Heart left ventricle (tissue), 16 donors: ENCODE measurements at places on chromosomes 3 and 15. TPM values are rescaled to one million over a fixed set of nuclear protein-coding genes. Genes with fewer than 3 reads are reported as not detected.

The ZPLD1 gene
- total RNA-seq = not detected

The P2RY1 gene
- 4.7 TPM for total RNA-seq

DNA sequence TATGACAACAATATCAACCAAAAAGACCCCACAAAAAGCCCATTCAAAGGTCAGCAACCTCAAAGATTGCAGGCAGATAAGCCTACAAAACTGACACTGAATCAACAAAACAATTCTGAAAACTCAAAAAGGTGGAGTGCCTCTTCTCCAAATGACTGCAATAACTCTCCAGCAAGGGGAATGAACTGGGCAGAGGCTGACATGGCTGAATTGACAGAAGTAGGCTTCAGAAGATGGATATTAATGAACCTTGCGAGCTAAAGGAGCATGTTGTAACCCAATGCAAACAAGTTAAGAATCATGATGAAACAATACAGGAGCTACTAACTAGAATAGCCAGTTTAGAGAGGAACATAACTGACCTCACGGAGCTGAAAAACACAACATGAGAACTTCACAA is 20.4 kb upstream of the SLC25A38 start:
- no peak for DNase-seq

DNA sequence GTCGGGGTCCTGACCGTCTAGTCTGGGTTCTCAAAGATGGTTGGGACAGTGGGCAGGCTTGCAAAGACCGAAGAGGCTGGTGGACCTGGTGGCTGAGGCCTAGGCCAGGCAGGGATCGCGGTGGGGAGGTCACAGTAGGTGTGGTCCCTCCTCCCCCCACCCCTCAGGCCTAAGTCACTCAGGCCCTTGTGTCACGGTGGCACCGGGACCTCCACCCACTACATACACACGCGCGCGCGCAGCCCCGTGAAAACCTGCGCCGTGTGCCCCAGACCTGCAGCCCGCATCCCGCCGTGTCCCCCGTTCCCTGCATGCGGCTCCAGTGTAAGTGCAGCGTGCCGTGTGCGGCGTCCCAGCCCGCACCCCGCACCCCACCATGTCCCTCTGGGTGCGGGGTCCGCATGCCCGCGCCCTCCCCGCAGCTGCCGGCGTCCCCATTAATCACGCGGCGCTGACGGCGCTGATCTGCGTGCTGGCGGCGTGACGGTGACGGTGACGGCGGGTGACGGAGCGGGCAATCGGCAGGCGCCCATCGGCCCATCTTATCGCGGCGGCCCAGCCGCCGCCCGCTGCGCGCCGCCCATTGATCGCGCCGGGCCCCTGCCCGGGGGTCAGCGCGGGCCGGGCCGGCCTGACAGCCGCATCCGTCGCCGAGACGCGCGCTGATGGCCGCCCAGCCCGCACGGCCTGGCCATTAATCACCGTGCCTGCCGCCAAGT is 24.4 kb downstream of the SEC61A1 start:
- DNase-seq = peak; percentile 43

DNA sequence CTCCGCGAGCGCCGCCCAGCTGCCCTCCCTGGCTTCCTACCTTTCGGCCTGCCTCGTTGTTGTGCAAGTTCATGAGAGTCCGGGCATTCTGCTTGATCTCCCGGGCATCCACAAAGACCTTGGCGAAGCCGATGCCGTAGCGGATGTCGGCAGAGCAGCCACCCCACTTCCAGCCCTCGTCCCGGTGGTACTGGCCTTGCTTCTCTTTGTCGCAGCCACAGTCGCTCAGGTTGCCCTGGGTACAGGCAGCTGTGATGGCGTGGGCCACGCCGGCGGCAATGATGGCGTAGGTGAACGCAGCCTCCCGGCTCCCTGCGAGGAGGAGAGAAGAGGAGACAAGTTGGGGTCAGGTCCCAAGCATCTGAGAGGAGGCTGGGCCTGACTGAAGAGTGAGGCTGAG is 25.4 kb downstream of the WNT7A start:
- no peak for DNase-seq

DNA sequence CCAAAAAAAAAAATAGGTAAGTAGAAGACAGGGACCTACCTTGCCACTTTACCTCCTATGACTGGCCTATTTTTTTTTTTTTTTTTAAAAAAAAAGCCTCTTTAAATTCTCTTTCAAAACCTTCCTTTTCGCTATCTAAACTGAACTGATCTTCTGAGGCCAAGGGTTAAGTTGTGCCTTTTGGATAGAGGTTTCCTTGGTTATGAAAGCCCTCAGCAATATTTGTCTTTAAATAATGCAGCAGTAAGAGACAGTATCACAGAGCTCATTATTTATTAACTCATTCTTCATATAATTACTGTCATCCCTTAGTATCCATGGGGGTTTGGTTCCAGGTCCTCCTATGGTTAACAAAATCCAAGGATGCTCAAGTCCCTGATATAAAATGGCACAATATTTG is 9.0 kb downstream of the MIX23 start:
- DNase-seq = no peak

DNA sequence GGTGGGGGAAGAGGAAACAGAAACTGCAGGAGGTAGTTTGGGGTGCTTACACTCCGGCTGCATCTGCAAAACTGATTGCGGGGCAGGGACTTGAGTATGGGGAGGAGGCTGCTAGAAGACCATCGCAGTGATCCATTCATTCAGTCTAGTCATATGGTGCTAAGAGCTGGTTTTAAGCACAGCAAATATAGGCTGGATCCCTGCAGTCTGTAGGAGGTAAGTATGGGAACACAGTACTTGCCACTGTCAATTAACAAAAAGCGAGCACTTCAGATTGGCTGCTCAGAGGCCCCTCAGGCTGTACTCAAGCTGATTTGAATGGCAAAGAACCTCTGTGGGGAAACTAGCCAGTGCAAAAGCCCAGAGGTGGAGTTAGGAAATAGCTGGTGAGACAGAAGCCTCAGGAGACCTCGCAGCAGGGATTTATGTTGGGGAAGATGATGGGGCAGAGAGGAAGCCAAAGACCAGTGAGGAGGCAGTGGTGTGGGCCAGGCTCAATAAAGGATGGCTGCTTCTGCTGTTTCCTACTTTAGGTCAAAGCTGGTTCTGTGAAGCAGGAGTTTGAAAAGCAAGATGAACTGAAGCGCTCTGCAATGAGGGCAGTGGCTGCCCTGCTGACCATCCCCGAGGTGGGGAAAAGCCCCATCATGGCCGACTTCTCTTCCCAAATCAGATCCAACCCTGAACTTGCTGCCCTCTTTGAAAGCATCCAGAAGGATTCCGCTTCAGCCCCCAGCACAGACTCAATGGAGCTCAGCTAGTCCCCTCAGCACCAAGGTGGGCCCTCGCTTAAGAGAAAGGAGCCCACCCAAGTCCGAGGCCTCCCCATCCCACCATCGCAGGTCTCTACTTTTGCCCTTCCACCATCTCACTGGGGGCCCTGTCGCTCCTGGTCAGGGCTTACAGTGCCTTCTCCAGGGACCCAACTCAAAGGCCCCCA is 7.9 kb downstream of the RPL32 start:
- DNase-seq = no peak

DNA sequence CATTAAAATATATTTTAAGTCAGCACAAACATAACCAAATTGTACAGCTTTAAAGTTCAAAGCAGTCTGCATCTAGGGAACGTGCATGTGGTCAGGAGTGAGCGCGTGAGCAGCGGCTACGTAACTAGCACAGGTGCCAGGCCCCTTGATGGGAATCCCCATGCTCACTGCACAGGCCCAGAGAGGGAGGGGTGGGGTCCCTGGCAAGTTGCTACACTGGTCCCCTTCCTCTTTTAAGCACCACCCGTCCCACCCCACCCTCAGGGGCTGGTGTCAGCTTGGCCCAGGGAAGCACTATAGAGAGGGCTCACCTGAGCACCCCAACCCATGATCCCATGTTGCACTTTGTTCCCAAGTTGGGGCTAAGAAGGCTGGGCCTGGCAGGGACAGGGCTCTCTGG is 835 bp upstream of the GMPPB start:
- no peak for DNase-seq

The POLQ gene
- 0.44 TPM for total RNA-seq

DNA sequence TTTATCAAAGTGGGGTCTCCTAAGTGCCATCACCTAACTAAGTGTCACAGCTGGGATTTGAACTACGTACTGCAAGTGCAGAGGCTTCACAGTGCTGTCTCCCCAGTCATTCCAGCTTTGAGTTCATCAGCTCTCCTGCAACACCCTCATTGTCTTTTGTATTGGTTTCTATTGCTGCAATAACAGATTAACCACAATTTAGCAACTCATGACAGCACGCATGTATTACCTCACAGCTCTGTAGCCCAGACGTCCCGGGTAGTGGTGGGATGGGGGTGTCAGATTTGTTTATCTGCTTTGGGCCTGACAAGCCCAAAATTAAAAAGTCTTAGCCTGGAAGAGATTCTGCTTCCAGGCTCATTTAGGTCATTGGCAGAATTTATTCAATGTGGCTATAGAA is 220.5 kb upstream of the LRRN1 start:
- no peak for DNase-seq

The SCG5 gene
- 1.1 TPM for total RNA-seq

DNA sequence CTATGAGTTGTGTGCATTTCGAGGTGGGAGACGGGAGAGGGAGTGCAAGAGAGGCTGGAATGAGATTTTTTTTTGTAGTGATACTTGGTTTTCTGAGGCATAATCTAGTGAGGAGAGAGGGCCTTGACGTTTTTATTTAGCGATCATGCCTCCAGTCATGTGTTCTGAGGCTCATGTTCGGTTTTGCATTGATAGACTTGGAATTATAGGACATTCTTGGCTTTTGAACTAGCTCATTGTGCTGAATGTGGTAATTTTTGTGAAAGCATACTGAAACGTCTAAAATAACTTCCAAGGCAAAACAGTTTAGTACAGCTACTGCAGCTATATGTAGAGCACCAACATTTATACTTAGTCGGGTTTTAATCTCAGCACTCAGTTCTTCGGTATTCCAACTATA is 408.1 kb downstream of the CNTN4 start:
- DNase-seq = no peak

The C3orf22 gene
- not detected for total RNA-seq

The WNT5A gene
- total RNA-seq = 3.4 TPM

DNA sequence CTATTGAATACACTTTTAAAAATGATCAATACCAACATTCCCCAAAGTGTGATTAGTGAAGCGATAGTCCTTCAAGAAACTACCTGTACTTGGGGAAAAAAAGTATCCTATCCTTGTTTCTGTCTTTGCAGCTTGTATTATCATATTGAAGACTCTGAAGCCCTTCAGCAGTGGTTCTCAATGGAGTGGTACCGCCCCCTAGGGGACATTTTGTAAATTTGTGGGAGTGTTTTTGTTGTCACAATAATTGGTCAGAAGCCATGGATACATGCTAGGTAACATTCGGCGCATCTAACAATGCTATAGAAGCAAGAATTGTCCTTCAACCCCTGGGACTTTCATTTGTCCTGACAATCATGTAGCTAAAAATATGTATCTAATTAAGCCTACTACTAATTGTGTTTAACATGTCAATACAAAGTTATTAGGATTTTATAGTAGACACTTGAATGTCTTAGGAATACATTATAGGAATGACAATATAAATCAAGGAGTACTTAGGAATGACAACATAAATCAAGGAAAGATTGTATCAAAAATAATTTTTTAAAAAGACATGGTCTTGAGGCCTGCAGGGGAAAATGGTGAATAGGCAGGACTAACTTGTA is 53.7 kb downstream of the NMD3 start:
- DNase-seq = no peak

DNA sequence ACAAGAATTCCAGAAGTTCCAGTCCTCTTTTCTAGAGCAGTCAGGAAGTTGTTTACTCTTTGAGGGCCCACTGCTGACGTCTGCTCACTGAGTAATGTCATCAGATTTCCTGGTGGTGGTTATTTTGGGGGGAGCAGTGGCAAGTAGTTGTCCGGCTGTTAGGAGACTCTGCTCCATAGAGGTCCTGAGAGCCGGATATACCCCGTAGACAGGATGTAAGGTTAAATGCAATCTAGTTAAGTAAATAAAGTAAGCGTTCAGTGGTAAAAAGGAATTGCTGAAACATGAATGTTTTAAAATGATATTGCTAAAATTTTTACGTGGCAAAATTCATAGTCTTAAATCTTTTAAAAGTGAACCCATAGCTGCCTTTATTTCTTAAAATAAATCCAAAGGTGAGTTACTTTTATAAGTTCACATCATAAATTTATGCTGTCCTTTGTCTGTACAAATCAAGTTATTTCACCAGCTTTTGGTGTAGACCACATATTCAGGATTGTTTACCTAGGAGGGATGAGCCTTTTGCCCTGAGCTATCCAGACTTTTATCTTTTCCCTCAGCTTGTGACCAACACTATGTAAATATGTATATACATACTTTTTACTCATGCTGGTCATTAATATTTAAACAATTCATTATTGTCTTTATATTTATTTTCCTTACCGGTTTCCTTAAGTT is 65.8 kb downstream of the PDE8A start:
- no peak for DNase-seq

DNA sequence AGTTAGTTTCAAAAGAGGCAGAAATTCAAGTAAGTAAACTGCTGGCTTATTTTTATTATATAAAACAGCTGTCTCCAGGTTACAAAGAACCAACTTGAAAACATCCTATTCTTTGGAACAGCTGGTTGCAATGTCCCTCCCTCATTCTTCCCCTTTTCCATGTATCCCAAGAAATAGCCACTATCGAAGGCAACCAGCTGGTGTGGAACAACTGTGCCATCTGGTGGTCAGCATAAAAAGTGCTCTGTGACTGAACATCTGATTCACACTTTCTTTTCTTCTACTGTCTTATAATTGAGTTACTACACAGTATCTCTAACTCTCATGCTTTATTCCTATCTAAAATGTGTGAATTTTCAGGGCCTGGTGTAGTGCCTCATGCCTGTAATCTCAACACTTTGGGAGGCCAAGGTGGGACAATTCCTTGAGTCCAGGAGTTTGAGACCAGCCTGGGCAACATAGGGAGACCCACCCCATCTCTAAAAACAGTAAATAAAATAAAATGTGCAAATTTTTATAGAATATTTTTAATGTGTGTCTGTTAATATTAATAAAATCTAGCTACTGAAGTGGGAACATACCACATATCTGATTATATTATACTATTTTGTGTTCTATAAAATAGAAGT is 9.6 kb downstream of the OSBPL11 start:
- peak; percentile 56 for DNase-seq

GRCh38 chr3:20051123-20051806 is 11.0 kb downstream of the KAT2B start:
- no peak for DNase-seq

The NMD3 gene
- total RNA-seq = 74.9 TPM

GRCh38 chr3:195395208-195395816 is 47.5 kb downstream of the ACAP2 start:
- DNase-seq = no peak

DNA sequence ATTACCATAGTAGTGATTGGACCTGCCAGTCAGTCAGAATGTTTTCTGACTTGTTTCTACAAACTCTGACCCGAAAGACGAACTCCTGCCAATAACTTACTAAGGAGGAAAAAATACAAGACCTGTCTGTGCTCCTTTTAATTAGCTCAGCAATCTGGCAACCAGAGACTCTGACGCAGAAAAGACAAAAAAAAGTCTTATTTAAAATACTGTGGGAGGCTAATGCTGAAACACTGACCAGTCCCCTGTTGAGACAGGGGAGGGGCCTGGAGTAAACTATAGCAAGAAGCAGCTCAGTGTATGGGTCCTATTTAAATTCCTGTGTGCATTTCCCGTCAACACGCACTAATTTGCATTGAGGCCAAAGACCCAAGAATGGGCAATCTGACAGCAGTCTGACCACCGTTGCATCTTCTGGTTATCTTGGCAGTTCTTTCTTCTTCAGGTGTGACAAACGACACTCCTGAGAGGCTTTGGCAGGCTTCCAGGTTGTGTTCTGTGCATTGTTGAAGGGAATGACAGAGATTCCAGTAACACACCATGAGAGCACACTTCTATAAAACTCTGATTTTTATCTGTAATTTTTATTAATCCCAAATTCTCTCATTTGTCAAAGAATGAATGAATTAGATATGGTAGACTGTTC is 1114.3 kb downstream of the IGSF11 start:
- DNase-seq = no peak

GRCh38 chr3:157318639-157319288 is 117.9 kb upstream of the PTX3 start:
- no peak for DNase-seq
